ENCODE measurements at places on chromosomes 7 and 10. TPM values are rescaled to one million over a fixed set of nuclear protein-coding genes. Genes with fewer than 3 reads are reported as not detected.

DNA sequence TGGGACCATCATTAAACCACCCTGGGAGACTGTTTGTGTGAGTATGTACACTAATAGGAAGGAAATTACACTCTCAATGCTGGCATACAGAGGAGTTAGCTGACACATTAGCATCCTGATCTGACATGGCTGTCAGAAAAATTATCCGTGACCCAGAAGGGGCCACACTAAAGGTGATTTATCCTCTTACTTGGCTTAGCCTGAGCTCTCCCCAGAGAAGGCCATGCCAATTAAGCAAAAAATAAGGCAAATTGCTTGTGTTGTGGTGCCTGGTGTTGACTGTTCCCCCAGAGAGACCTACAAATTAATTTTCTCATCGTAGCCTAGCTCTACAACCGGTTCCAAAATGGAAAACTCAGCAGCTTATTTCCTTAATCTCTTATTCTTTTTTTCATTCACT lies 992.3 kb downstream of the KCNMA1 start:
- DNase-seq: no peak

DNA sequence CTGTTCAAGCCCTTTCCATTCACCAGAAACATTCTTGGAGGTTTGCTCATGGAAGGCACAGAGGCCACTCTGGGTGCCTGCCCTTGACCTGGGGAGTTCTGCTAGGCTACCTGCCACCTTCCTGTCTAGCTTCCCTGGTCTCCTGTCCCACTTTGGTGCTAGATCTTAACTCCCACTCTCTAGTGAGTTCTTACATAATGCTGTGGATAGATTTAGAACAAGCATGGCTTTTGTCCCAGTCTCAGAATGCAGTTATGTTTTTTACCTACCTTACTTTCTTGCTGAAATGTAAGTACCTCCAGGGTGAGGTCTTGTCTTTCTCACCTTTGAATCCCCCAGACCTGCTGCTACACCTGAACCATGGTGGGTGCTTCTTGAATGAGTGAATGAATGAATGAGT lies 1252.3 kb downstream of the TYW1 start:
- DNase-seq: no peak

DNA sequence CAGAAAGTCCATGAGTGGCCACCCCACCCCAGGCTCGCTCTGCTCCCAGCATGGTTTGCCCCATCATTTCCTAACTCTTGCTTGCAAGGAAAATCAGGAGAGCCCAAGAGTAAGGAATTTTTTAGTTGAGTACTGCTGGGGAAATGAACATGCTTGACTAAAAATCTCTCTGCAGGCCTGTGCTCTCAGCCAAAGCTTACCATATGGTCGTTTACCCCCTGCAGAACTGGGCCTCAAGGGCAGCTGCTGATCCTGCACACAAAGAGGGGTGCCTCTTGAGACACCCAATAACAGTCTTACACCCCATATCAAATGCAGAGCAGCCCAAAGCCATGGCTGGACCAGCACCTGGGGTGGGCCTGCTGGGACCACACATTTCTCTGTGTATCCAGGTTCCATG lies 183.2 kb downstream of the CXCL12 start:
- no peak for DNase-seq

DNA sequence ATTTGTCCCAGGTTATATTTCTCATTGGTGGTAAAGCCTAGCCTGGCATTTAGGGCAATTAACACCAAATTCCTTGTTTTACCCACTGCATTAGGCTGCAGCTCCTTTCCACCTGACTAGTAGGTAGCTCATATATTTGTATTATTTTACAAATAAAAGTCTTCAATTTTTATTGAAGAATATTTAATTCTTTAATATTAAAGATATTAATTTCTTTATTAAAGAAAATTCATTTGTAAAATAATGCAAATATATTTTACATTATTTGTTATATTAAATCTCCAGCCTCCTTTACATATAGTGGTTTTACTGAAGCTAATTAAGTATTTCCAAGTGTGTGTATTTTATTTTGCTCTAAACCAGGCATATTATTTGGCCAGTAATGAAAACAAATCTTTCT lies 361.2 kb downstream of the GPR158 start:
- no peak for DNase-seq

- DNase-seq: no peak
These were observed 184.3 kb upstream of the MBL2 start for GRCh38 chr10:52956861-52957260.

DNA sequence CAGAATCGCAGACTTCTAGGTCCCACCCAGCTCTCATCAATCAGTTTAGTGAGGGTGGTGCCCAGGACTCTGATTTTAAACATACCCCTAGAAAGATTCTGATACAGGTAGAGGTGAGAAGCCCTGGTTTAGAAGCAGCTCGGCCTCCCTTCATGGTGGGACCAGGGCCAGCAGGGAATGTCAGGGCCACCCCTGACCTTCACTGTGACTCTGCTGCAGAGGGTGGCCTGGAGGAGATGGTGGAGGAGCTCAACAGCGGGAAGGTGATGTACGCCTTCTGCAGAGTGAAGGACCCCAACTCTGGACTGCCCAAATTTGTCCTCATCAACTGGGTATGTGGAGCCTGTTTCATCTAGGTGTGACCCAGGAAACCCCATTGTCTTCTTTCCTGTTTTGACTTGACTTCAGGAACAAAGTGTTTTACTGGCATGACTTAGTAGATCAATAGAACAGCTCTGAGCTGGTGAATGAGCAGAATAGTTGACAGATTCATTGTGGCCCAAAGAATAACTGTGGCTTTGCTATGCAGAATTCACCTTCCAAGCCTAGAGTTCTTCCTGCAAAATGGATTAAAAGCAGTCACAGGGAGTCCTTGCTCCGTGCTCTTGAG lies 7.2 kb downstream of the DBNL start:
- DNase-seq: no peak

DNA sequence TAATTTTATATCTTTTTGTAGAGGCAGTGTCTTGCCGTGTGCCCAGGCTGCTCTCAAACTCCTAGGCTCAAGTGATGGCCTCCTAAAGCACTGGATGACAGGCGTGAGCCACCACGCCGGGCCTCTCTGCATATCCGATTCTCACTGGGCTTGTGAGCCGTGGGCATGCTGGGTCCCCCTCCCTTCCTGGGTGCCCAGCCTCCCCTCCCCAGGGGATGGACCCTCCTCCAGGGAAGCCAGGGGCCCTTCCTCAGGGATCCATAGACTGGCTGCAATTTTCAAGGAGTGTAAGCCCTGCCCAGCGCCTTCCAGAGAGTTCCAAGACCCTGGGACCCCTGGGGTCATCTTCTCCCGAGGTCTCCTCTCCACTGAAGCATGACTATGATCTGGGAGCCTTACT lies 23.7 kb upstream of the ELFN1 start:
- no peak for DNase-seq

GRCh38 chr7:68461430-68461829 lies 1136.8 kb upstream of the AUTS2 start:
- DNase-seq: no peak

DNA sequence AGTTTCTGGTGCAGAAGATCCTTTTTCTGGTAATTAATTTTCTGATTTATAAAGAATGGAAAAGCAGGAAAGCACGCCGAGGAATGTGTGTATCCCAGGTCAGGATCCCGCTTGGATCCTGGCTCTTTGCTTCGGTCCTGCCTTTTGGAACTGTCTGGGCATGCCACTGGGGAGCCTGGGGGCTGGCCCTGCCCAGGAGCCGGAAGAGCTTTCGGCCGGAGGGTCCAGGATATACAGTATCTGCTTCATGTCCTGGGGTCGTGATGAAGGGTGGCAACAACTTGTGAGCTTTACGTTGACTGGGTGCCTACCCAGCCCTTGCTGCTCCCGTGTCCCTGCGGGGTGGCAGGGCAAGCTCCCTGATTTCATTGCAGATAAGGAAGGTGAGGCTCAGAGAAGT lies 2.4 kb downstream of the SH2D4B start:
- DNase-seq: no peak

DNA sequence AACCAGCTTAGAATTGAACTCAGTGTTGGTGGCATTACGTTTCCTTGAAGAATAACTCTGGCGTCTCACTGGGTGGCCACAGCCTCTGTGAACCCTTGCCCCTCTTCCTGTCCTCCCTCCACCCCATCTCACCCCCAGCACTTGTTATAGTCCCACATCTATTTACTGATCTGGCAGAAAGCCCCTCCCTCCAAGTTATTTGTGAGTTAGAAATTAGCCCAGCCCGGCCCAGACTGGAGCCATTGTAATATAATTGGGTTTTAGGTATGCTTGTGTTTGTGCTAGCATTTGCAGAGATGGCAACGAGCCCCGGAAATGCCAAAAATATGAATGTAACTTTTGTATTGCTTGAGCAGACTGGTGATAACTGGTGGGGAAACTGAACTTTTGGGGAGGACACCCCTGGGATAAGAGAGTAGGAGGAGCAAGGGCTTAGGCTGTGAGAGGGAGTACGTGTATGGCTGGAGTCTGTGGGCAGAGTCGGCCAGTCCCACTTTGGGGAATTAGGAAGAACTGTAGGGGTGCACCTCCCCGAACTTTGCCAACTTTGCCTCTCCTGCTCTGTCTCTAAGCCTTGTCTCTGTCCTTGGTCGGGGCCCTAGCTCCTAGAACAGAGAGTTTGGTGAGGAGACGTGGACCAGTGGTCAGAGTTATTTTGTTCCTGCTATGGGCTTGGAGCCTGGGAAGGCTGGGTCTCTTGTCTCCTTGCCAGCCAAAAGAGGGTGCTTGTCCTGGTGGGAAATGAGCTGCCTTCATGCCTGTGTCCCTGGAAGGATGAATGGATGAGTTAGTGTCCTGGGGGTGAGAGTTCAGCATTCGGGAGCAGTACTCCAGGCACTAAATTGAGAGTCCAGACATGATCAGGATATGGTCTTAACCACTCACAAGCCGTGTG lies 19.3 kb upstream of the TRIM8 start:
- no peak for DNase-seq

- DNase-seq: no peak
These were observed 75.9 kb upstream of the SLF2 start for GRCh38 chr10:100836891-100837290.

DNA sequence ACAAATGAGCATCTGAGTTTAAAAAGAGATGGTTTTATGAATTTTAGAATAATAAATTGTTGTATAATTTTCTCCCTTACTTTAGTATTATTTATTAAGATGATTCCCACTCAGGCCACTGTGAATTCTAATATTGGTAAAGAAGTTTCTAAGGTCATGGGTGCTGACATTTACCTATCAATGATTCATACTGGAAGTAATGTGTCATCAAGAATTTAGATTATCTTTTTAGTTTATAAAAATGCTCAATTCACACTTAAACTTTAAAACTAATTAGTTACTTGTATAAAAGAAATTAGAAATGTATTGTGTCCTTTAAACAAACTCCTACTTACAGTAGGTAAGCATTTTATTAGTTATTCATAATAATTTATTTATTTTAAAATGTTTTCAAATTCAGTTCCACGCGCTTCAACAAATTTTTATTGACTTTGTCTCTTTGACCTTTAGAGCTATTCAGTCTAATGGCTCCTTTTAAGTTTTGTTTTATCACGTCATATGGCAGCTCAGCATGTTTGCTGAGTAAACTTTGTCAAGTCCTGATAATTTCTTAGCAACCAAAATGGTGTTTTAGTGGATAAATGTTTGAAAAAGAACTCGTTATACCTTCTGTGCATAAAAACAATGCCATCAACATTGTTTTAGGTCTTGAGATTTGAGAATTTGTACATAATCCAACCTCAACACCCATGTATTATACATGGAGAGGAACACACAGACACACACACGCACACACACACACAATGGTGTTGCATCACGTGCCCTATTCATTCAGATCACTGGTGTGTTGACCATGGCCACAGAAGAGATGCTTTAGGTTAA lies 15.1 kb upstream of the MRC1 start:
- DNase-seq: peak; percentile 4

- DNase-seq: no peak
These were observed 76.4 kb upstream of the MAGI2 start for GRCh38 chr7:79529881-79530235.

DNA sequence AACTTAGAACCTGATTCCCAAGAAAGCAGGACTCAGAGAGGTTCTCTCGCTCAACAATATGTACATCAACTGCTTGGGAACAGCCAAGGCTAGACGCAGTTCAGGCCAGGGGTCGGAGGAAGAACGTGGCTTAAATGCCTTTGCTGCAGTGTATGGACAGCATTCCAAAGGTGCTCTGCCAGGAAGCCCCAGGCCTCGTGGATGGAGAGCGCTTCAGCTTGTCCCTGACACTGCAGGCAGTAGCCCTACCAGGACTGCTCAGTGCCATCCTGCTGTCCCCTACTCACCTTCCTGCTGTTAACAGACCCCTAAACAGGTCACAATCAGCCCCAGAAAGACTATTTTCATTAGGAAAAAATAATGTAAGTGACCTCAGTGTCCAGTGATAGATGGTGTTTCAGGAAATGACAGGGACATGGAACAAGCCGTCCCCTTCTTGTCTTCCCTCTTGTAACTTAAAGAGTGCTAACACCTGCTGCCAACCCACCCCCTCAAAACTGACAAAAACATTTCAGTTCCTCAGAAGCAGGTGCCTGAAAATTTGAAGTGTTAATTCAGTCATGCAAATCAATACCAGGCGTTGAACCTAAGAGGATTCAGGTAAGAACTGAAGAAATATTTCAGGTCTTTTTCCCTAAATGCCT lies 16.5 kb downstream of the CREB3L2 start:
- DNase-seq: no peak

- DNase-seq: no peak
These were observed 30.4 kb downstream of the SEPTIN7 start for GRCh38 chr7:35831208-35831607.

GRCh38 chr7:103793614-103794013 lies 195.8 kb downstream of the RELN start:
- DNase-seq: no peak

- DNase-seq: peak; percentile 13
These were observed 213.5 kb downstream of the PAXIP1 start for GRCh38 chr7:154789404-154789803.

DNA sequence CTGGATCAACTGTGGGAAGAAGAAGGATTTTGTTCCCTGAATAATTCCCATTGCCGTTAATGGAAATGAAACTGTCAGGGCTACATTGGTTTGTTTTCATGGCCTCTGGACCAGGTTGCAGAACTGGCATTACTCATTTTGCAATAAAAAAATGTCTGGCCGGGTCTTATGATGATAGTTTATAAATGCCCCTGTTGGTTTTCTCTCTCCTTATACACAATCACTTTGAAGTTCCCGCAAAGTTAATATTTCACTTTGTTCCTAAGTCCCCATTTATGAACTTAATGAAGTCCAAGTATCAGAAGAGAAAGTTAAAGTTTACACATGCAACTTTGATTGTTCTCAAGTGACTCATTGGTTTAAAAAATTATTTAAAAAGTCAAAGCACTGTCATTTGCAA lies 150.7 kb upstream of the PRR15 start:
- no peak for DNase-seq

The RAB19 gene
- not detected for total RNA-seq

The PRKAR1B gene
- total RNA-seq: 8.7 TPM

The ADIRF gene
- total RNA-seq: not detected

The GSTO1 gene
- 202 TPM for total RNA-seq

The TMEM176B gene
- total RNA-seq: not detected

The CAV1 gene
- total RNA-seq: 168 TPM

The GJD4 gene
- not detected for total RNA-seq

Data from NCI-H460 (cell line).